ENCODE measurements at places on chromosomes 3 and 15.
A peak's percentile ranks its signal among the peaks of the same experiment; 100 is the strongest.

DNA sequence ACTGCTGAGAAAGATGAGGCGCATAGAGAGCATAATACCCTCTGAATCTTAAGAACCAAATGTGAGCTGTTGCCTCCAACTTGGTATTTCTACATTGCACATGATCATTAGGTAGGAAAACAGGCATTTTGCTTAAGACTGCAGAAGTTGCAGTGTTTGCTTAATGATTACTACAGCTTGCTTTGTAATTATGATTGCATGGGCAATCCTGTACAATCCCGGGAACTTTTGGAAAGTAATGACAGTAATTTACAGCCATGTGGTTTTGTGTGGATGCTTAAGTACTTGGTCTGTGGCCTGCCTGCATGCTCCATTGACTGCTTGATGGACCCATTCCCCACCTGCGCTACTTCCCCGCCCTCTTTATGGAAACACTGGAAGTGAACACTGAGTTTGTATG, 301.1 kb downstream of the DIPK2A start:
- no peak for DNase-seq

DNA sequence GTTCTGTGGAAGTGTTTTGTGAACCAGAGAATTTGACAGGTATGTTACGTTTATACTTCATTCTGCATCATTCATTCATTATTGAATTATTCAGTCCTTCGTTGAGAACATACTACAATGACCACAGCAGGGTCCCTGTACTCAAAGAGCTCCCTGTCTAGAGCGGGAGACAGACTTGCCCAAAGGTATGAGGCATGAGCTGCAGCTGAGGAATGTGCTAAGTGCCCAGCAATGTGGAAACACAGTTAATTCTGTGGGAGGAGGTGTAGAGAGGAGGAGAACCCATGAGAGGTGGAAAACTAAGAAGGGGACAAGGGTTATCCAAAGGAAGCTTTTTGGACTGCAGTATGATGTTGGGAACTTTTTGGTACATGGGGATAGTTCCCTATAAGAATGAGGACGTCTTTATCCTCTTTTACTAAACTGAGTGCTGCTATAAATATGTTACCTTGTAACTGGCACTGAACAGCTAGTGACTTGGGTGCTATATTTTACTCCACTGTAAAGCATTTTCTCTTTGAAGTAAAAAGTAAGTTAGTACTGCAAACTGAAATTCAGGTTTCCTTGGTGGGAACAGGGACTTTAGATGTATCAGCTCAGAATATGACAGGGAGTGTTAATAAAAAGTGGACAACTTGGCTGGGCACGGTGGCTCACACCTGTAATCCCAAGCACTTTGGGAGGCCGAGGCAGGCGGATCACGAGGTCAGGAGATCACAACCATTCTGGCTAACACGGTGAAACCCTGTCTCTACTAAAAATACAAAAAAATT, 5.7 kb downstream of the SMAD3 start:
- no peak for DNase-seq

GRCh38 chr3:53881691-53882593, at the start of gene ACTR8:
TSS of gene ACTR8 (minus strand) at chr3:53882152. CDS start at chr3:53882101, 51 bp downstream.
- peak; percentile 82 for DNase-seq

DNA sequence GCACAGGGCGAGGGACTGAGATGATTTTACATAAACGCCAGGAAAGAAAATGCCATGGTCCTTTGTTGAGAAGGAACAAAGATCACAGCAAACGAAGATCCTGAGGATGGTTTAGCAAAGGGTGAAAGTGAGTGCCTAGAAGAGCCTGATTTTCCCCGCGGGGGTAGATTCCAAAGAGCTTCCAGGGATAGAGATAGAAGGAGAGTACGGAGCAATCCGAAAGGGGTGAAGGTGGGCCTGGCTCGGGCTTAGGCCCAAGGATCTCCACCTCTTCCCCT, 977 bp downstream of the CDC25A start:
- DNase-seq, result no peak

DNA sequence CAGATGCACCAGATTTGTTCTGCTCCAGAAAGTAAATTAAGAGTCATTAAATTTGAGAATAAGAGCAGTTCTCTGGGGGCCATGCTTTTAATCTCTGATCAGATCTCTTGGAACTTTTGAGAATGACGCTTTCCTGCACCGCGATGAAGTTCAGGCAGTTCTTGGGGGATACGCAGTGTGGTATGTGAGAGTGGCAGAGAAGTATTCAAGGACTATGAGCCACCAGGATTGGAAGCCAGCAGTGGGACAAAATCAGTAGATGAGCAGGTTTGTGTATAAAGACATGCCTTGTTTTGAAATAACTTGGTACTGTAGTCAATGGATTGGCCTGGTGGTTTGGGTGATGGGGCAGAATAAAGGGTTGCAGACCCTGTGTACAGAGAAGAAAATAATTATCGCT, 483.6 kb downstream of the ERC2 start:
- no peak for DNase-seq

- no peak for DNase-seq
Measured at GRCh38 chr15:68687136-68687735, 108.4 kb downstream of the CORO2B start.

DNA sequence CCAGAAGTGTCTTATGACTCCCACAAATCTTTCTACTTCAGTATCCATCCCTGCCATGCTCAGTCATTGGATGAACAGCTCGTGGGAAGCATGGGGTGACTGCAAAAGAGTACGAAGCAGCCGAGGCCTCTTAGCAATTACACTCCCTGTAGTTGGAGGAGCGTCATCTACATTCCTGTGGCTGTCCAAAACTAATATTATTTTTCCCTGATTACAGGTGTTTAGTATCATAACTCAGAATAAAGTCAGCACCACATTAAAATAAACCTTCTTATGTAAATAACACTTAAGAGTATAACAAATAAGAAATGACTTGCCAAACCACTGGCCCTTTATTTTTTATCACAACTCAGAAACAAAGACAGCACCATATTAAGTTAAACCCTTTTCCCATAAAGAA, 141.5 kb downstream of the PLOD2 start:
- DNase-seq, result no peak

DNA sequence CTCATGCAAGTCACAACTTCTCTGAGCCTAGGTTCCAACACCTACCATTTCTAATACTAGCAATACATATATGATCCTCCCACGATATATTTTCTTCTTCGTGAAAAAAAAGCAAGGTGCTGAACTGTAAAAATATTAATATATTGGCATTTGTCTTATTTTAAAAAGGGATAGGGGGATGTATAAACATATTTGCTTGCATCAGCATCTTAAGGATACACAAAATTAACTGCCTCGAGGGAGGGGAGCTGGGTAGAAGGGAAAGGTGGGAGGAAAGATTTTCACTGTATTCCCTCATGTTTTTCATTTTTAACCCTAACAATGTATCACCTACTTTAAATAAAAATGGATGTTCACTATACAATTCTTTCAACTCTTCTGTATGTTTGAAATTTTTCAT, 1.3 kb downstream of the HACD2 start:
- no peak for DNase-seq

GRCh38 chr3:147397155-147397874, 9.0 kb downstream of the ZIC4 start:
- no peak for DNase-seq

GRCh38 chr15:83094583-83094982, 12.9 kb upstream of the TM6SF1 start:
- DNase-seq, result no peak

DNA sequence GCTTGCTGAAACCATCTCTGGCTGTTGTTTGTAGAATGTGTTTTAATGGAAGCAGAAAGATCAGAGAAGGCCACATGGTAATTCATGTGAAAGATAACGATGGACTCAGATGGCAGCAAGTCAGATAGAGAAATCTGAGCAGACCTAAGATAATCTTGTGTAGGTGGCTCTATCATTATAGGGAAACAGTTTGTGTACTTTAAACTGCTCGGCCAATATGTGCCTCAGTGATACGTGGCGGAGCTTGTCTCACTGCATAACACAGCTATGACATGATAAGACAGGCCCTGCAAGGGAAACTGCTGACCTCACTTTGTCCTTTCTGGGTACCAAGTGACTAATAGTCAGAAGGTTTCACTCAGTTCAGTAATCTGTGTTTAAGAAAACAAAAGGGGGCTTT, 51.0 kb downstream of the MME start:
- no peak for DNase-seq

DNA sequence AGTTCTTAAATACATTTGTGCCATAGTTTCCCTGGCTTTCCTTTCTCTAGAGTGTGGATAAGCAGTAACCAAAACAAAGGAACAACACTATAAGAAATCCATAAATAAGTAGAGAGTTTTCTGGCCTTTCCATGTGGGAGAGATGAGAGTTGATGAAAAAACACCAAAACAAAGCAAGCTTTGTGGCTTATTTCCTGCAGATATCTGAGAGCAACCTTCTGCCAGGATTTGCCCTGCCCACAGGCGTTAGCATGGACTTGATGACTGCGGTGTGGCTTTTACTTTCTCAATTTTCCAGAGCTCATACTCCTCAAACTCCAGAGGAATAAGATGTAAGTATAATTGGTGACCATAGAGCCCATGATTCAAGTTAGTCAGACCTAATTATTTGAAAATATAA, 194.9 kb downstream of the RAP2B start:
- DNase-seq, result no peak

GRCh38 chr3:127412578-127413317, 124.9 kb upstream of the PRR20G start:
- DNase-seq, result no peak

GRCh38 chr3:187855131-187855530, 109.9 kb upstream of the BCL6 start:
- DNase-seq, result no peak

DNA sequence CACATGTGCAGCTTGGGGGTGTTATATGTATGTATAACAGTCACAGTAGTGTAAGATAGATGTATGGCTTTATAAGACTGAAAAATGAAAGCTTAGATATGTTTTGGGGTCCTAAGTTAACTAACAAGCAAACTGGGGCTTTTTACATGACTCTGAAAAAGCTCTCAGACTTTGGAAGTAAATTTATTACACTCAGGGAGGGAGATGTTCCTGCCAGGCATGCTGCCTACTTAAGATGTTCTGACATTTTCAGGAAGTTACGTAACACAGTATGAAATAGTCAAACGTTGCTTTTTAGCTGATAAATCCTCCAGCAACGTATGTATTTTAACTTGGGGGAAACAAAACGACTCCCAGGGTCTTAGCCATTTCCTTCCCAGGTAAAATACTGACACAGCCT, 1.7 kb upstream of the IFT57 start:
- no peak for DNase-seq

GRCh38 chr3:192929146-192929545, 11.5 kb upstream of the MB21D2 start:
- no peak for DNase-seq

DNA sequence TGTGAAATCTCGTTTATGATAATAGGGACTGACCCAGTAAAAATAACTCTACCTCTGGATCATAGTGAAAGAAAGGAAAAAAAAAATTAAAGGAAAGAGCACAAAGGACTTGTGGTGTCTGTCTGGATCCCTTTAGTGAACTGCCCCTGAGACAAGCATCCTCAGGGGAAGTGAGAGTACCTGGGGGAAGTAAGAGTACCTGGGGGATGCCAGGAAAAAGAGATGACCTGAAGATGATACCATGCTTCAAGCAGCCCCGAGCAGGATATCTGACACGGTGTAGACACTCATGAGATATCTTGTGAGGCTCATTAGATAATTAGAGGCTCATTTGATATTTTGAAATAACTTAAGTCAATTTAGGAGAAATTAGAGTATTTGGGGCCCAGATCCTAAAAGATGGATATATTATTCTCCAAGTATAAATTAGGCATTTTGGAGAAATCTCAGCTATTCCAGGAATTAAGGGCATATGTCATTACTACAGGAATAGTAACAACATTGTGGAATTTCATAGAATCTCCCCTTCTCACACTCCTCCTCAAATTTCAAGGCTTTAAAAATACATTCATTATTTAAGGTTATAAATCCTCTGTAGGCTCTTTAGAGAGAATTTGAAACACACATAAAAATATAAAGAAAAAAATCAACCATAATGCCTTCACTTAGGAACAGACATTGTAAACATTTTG, 36.3 kb upstream of the PSMD6 start:
- no peak for DNase-seq

DNA sequence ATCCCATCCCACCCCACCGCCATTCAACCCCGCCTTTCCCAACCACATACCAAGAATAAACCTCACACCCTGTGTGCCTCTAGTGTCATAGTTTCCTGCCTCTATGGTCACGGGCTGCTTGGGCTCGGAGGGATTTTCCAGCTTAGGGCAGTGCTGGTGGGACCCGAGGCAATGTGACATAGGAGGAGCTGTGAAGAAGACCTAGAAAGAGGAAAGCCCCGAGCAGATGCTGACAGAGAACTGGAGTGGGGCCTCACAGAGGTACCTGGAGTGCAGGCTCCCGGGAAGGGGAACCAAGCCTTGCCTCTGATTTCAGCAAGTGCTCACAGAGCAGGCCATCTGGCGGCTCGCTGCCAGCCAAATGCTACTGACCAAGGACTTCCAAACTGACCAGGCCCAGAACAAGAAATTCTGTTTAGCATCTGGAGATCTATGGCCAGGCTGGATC, 27.5 kb downstream of the BHLHE40 start:
- peak; percentile 30 for DNase-seq

DNA sequence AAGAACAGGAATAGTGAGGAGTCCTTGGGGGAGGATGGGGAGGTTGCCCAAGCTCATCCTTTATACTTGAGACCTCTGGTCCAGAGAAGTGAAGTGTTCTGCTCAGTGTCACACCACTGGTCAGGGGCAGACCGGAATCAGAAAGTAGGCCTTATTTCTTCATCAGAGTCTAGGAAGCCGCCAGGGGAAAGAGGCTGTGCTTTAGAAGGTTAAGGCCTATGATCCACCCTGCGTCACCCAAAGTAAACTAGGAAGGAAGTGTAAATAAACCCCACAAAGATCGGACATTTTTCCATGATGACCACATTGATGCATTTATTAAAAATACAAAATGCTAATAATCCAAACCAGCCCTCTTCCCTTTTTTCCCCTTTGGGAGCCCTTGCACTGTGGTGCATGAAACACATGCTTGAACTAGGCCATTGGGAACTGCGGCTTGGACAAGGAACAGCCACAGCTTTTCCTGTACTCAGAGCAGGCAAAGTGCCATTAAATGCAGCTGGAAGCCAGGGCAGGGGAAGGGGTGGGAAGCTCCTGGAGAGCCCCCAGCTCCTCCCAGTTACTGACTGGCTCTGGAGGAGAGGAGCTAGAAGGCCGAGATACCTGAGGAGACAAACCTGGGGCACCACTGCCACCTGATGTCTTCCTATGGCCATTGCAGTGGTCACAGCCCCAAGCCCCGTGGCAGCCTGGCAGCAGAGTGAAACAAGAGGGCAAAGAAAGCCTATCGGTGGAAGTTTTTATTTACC, 37.0 kb downstream of the CDC25A start:
- DNase-seq, result peak; percentile 22

DNA sequence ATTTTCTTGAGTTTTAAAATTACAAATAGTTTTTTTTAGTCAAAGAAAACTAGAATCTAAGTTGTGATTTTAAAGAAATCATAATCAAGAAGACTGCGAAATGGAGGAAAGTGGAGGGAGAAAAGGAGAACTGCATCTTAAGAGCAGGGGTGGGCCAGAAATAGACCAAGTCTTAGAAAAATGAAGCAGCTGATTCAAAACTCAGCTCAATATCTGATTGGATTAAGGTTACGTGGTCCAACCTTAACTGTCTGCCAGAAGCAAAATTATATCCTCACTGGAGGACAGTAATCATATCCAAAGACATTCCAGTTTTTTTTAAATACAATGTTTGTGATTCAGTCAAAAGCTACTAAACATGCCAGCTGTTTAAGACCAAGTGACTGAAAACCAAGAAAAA, 41.4 kb downstream of the CHSY1 start:
- DNase-seq, result no peak

GRCh38 chr3:115930922-115931321, 307.6 kb downstream of the GAP43 start:
- no peak for DNase-seq
